Fibroblast of gingiva (primary cell): ENCODE measurements at places on chromosomes 13 and 19.
A peak's percentile ranks its signal among the peaks of the same experiment; 100 is the strongest.

DNA sequence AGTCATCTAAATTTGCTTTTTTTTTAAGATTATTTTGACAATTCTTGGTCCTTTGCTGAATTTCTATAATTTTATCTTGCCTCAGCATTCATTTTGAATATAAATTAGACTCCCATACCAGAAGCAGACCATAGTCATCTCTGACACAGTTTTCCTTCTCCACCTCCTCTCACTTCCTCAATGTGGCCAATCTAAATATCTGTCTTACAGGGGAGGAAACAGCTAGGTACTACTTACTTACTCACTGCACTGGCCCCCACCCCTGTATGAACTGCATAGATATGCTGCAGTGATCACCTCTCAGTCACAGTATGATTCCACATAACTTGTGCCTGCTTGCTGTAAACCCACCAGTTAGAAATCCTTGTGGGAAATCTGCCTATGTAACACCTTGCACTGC lies 665.6 kb downstream of the FGF9 start:
- DNase-seq, result no peak

DNA sequence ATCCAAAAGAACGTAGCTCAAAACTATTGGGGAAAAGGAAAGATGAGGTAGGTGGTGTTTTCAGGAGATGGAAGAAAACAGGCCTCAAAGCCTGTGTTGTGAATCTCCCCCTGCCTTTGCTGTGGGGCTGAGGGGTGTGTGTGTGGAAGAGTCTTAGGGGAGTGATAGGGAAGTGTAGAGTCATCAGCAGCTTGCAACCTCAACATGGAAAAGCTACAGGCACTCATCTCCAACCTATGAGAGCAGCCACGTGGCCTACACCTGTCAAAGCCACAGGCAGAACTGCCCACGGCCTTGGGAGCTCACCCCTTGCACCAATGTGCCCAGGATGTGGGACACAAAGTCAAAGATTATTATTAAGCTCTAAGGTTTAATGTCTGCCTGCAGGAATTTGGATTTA lies 4.3 kb upstream of the SIGLEC12 start:
- DNase-seq, result no peak

DNA sequence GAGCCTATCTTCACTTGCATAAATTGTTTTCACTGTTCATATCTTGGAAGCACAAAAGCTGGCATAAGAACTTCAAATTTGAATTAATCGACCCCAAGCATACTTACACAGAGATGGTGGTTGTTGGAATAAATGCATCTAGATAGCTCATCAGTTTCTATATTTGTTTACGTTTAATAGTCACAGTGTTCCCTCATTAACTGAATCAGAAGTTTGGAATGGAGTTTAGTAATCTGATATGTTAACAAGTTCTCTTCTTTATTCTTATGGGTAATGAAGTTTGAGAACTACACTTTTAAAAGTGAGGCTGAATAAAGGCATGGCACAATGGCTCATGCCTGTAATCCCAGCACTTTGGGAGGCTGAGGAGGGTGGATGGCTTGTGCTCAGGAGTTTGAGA lies 886.7 kb upstream of the PCDH20 start:
- no peak for DNase-seq

GRCh38 chr19:17020385-17020784 lies 6.2 kb downstream of the CPAMD8 start:
- DNase-seq, result no peak

DNA sequence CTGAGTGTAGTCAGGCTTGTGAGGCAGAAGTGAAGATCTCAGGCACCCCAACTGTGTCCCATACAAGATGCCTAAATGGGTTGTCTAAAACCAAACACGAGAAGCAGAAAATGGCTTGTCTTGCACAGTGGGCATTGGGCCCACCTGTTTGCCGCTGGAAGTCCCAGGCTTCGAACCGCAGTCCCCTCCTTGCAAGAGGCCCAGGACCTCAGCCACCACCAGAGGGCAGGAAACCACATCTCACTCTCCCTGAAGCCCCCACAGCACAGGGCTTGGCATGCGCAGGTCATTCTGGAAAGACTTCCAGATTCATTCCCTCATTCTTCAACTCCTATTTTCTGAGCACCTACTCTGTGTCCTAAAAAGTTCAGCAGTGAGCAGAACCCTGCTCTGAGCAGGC lies 973.7 kb downstream of the UQCRFS1 start:
- no peak for DNase-seq

DNA sequence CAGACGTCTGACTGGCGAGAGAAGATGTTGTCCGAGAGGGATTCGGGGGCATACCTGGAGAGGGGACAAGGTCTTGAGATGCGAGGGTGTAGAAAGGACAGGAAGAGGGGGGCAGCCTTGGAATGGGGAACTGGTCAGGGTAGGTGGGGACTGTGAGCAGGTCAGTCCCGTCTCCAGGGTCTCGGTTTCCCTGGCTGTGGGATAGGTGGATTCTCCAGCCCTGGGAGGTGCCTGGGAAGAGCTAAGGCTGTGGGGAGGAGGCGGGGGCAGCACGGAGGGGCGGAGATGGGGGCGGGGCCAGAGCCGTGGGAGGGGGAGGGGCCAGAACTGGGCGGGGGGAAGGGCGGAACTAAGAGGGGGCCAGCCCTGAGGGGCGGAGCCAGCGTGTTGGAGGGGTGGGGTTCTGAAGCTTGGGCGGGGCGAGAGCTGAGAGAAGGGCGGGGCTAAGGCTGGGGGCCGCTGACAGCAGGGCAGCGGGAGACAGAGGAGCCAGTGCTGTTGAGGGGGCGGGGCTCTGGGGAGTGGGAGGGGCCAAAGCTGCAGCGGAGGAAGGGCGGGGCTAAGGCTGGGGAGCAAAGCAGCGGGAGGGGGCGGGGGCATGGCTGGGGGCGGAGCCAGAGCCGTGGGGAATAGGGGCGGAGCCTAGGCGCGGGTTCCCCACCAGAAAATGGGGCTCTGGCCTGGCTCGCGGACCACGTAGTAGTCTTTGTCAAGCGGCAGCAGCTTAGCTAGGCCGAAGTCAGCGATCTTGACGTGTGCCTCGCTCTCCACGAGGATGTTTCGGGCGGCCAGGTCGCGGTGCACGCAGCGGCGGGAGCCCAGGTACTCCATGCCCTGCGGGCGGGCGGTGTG lies 9.5 kb upstream of the INSL3 start:
- DNase-seq, result peak; percentile 34

GRCh38 chr19:30324982-30325381 lies 47.2 kb upstream of the ZNF536 start:
- no peak for DNase-seq

- peak; percentile 58 for DNase-seq
These were observed 190.9 kb upstream of the KLF12 start for GRCh38 chr13:74325106-74325505.

- DNase-seq, result no peak
These were observed 19.4 kb downstream of the LAIR2 start for GRCh38 chr19:54521860-54522513.

GRCh38 chr13:83773961-83774360 lies 108.3 kb downstream of the SLITRK1 start:
- DNase-seq, result peak; percentile 47
